ENCODE measurements at places on chromosomes 12 and 14. TPM values are rescaled to one million over a fixed set of nuclear protein-coding genes. Genes with fewer than 3 reads are reported as not detected.

HHIPL1 gene
- not detected for total RNA-seq

VRTN gene
- not detected for total RNA-seq

GLT1D1 gene
- 0.14 TPM for total RNA-seq

GPRC5A gene
- total RNA-seq, result not detected

ZDHHC22 gene
- total RNA-seq, result not detected

RBP5 gene
- total RNA-seq, result not detected

DNA sequence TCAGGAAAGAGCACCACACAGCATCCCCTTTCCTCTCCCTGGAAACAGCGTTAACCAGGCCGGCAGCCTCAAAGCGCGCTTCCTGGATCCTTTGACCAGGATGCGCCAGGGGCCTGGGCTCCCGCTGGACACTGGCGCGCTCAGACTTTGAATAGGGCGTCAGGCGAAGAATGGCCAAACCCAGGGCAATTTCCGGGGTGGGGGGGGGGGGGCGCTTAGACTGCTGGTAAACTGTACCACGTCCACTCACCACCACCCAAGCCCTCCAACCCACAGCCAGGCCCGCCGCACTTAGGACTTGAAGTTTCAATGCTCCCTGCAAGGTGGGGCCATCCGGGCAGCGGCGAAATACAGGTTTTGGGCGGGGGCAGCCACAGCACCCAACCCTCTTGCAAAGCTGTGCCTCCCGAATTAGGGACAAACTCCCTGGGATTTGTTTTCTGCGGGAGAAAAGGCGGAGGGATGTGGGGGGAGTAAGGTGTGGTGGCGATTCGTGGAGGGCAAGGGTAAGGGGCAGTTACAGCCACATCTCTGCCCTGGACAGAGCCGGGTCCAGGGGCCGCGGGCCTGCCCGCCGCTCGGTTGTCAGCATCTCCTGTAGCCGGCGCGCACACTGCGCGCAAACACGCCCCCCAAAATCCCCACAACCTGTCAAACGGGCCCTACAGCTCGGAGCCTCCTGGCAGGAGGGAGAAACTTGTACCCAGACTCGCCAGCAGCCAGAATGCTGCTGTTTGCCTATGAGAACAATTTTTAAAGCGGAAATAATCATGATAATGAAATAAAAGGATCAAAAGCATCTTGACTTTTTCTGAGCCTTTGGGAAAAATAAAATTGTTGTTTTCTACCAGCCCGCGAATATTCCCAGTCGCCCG lies 958 bp downstream of the RTN1 start:
- no peak overlapping the region for H3K4me3 ChIP-seq
- no peaks in the 10 kb centered on the region for H3K36me3 ChIP-seq

- peaks cover 12% of the 10 kb centered on the region for H3K4me1 ChIP-seq
- H3K27ac ChIP-seq, result peak overlapping the region; percentile 54
- H3K4me3 ChIP-seq, result peak overlapping the region; percentile 54
- no peaks in the 10 kb centered on the region for H3K36me3 ChIP-seq
- H3K27me3 ChIP-seq, result no peaks in the 10 kb centered on the region
Observed at GRCh38 chr12:57609781-57610553, 1.3 kb upstream of the ARHGEF25 start.

DNA sequence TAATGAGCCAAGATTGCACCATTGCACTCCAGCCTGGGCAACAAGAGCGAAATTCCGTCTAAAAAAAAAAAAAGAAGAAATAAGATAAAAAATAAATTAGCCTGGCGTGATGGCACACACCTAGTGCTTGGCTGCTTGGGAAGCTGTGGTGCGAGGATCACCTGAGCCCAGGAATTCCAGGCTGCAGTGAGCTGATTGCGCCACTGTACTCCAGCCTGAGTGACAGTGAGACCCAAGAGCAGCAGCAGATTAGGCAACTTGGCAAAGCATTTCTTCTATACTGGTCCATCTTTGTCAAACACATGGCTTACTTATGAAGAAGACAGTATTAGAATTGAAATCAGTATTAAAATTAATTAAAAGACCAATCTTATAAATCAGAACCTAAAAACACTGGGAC lies 6.3 kb downstream of the GON7 start:
- no peak overlapping the region for H3K27ac ChIP-seq
- H3K4me3 ChIP-seq, result no peak overlapping the region
- H3K27me3 ChIP-seq, result no peaks in the 10 kb centered on the region
- peaks cover 10% of the 10 kb centered on the region for H3K4me1 ChIP-seq

- no peak for DNase-seq
- H3K36me3 ChIP-seq, result no peaks in the 10 kb centered on the region
- peak overlapping the region; percentile 43 for H3K27ac ChIP-seq
- H3K27me3 ChIP-seq, result peaks cover 28% of the 10 kb centered on the region
- H3K4me1 ChIP-seq, result peaks cover 15% of the 10 kb centered on the region
Observed at GRCh38 chr14:51650716-51651387, 858 bp upstream of the FRMD6 start.

- H3K36me3 ChIP-seq, result no peaks in the 10 kb centered on the region
- no peak for DNase-seq
- H3K27ac ChIP-seq, result no peak overlapping the region
- H3K27me3 ChIP-seq, result peaks cover 28% of the 10 kb centered on the region
- H3K4me1 ChIP-seq, result no peaks in the 10 kb centered on the region
- no peak overlapping the region for H3K4me3 ChIP-seq
Observed at GRCh38 chr14:96256407-96256806, 397 bp downstream of the BDKRB1 start.

- H3K4me1 ChIP-seq, result peaks cover 19% of the 10 kb centered on the region
- no peaks in the 10 kb centered on the region for H3K36me3 ChIP-seq
- H3K27ac ChIP-seq, result no peak overlapping the region
- peaks cover 3% of the 10 kb centered on the region for H3K27me3 ChIP-seq
- no peak overlapping the region for H3K4me3 ChIP-seq
- no peak for DNase-seq
Observed at GRCh38 chr12:54725233-54725843, 77.2 kb upstream of the DCD start.

DNA sequence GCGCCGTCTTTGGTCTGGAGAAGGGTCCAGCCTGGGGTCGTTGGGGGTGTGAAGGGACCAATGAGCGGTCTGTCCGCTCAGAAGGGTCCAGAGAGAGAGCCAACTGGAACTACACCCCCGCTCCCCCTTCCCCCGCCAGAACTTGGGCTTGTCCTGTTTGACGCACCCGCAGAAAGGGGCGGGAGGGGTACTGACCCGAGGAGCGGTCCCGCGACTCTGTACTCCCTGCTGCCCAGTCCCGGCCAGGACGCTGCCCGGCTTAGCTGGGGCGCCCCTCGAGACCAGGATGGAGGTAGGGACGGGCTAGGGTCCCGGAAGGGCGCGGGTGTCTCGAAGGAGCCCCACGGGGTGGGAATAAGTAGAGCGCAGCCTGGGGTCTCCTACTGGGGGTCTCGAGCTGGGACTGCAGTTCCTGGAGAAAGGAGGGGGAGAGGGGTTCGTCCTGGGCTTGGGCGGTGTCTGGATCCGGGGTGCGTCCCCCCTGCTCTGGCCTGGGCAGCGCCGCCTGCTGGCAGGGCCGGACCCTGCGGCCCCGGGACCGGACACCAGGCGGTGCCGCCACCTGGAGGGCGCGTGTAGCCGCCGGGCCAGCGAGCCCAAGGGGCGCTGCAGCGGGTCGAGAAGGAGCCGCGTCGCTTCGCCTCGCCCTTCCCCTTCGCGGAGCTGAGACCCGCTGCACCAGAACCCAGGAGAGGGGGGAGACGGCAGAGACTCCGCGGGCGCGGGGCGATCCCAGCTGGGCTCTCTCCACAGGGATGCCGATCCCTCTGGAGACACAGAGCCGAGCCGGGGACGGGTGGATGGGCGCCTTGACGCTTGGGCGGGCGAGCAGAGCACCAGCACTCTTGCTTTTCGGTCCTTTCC lies 3.8 kb upstream of the CACNB3 start:
- DNase-seq, result peak; percentile 90
- H3K4me1 ChIP-seq, result peaks cover 36% of the 10 kb centered on the region
- H3K27me3 ChIP-seq, result no peaks in the 10 kb centered on the region
- H3K27ac ChIP-seq, result peak overlapping the region; percentile 30

DNA sequence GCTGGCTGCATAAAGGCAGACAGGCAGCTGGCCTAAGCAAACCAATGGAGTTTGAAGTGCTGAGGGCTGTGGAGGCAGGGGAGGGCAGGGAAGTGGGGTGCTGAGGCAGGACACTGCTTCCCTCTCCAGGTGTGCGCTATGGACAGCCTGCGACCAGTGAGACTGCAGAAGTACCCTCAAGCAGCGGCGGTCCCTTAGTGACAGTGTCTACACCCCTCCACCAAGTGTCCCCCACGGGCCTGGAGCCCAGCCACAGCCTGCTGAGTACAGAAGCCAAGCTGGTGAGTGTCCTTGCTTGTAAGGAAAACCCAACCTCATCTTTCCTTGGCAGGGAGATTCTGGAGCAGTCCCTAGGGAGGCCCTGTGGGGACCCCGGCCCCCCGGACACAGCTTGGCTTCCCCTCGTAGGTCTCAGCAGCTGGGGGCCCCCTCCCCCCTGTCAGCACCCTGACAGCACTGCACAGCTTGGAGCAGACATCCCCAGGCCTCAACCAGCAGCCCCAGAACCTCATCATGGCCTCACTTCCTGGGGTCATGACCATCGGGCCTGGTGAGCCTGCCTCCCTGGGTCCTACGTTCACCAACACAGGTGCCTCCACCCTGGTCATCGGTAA lies 17.9 kb downstream of the HNF1A start:
- H3K27ac ChIP-seq, result no peak overlapping the region
- H3K4me1 ChIP-seq, result no peaks in the 10 kb centered on the region
- no peaks in the 10 kb centered on the region for H3K36me3 ChIP-seq

DNA sequence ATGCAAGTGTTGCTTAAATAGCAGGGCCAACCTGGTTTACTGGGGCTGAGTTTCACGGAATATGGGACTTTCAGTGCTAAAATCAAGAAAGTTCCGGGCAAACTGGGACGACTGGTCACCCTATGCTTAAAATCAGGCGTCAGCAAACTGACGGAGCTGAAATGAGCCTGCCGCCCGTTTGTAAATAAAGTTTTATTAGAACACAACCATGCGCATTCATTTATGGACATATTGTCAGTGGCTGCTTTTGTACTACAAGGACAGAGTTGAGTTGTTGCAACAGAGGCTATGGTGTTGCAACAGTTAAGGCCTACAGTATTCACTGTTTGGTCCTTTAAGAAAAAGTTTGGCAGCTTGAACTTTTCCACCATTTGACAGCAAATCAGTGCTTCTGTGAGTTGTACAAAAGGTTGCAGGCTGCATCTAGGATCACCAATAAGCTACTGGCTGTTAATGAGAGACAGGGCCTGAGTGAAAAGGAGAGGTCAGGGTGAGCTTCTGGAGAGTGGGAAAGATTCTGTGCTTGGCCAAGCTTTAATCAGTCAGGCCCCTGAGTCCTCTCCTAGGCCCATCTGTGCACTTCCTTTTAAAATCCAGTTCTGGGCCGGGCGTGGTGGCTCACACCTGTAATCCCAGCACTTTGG lies 13.3 kb downstream of the SELPLG start:
- peaks cover 31% of the 10 kb centered on the region for H3K36me3 ChIP-seq
- H3K4me3 ChIP-seq, result peak overlapping the region; percentile 36
- H3K27me3 ChIP-seq, result no peaks in the 10 kb centered on the region
- H3K27ac ChIP-seq, result peak overlapping the region; percentile 100

DNA sequence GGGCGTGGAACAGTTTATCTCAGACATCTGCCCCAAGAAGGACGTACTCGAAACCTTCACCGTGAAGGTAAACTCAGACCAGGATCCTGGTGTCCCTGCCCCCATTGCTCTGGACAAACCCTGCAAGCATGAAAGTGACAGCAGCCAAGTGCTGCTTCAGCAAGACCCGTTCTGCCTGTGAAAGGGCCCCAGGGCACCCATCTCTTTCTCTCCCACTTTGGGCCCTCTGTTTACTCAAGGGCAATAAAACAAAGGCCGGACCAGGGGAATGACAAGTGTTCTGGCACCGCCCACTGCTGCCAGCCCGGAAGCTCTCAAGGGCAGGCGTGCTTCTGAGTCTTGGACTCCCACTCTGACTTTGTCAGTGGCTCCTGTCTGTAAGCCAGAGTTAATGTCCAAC lies 35.3 kb downstream of the CD9 start:
- no peaks in the 10 kb centered on the region for H3K36me3 ChIP-seq
- no peak overlapping the region for H3K4me3 ChIP-seq
- peaks cover 19% of the 10 kb centered on the region for H3K4me1 ChIP-seq
- peaks cover 16% of the 10 kb centered on the region for H3K27me3 ChIP-seq
- no peak for DNase-seq

GRCh38 chr14:60723907-60724618 lies at the start of gene SIX4:
SIX4 (minus strand) TSS chr14:60724351; CDS start chr14:60724074, 277 bp downstream.
- H3K27me3 ChIP-seq, result peaks cover 55% of the 10 kb centered on the region
- H3K4me1 ChIP-seq, result peaks cover 18% of the 10 kb centered on the region
- DNase-seq, result no peak
- no peak within 1 kb of the TSS for H3K27ac ChIP-seq
- peaks cover under 1% of the 10 kb centered on the region for H3K36me3 ChIP-seq

GRCh38 chr12:108394196-108394595 lies 55.1 kb upstream of the CMKLR1 start:
- H3K4me3 ChIP-seq, result no peak overlapping the region
- H3K27me3 ChIP-seq, result peaks cover 6% of the 10 kb centered on the region
- no peak for DNase-seq
- no peak overlapping the region for H3K27ac ChIP-seq
- H3K4me1 ChIP-seq, result no peaks in the 10 kb centered on the region

DNA sequence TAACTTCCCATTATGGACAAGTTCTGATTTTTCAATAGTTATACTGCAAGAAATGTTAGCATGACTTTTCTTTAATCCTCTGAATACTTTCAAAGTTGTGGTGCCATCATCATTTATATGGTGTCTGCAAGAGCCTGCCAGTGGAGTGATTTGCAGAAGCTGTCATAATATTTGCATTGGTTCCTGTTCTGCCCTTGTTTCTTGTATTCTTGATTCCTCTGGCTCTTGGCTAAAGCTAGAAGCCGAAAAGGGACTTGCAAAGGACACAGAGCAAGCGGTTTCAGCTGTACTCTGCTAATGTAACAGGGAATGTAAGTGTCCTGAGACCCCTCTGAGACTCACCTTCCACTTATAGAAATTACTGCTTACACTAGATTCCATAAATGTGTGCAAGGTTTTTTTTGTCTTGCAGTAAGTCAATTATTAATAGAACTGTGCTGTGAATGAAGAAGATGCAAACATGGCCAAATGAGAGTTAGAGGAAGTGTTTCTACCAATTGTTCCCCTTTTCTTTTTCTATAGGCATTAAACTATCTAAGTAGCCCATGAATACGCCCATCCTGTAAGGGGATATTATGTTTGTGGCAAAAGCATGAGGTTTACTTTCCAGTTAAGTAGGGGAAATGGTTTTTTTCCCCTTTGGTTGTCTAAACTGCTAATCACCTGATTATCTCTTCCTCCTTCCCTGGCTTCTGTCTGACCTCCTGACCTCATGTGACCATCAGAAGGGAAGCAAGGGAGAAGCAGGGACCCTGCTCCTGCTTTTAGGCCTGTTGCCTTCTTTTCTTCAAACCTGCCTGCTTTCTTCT lies 5.3 kb downstream of the DYRK4 start:
- no peaks in the 10 kb centered on the region for H3K27me3 ChIP-seq
- H3K4me1 ChIP-seq, result peaks cover 14% of the 10 kb centered on the region
- H3K36me3 ChIP-seq, result no peaks in the 10 kb centered on the region
- no peak for DNase-seq

- no peak overlapping the region for H3K27ac ChIP-seq
- H3K4me1 ChIP-seq, result no peaks in the 10 kb centered on the region
- H3K36me3 ChIP-seq, result peaks cover 6% of the 10 kb centered on the region
- H3K27me3 ChIP-seq, result no peaks in the 10 kb centered on the region
Observed at GRCh38 chr12:40614923-40615322, 77.3 kb upstream of the CNTN1 start.

Data from natural killer cell treated with Interleukin-12 subunit alpha and Interleukin-12 subunit beta and Interleukin-15 and Interleukin-18, amount 100 ng/mL, for 72 hours (primary cell).